ENCODE measurements at places on chromosomes 4 and X.

- no peaks in the 10 kb centered on the region for H3K27me3 ChIP-seq
- DNase-seq = no peak
- H3K36me3 ChIP-seq = no peaks in the 10 kb centered on the region
- no peak overlapping the region for H3K27ac ChIP-seq
- H3K4me1 ChIP-seq = peaks cover 5% of the 10 kb centered on the region
Observed at GRCh38 chrX:129996120-129996519, 13.7 kb downstream of the BCORL1 start.

GRCh38 chr4:7877176-7877575, 62.5 kb downstream of the AFAP1 start:
- no peak overlapping the region for H3K27ac ChIP-seq
- H3K4me3 ChIP-seq = no peak overlapping the region
- no peak for DNase-seq
- H3K4me1 ChIP-seq = peaks cover 6% of the 10 kb centered on the region

- H3K4me3 ChIP-seq = no peak overlapping the region
- H3K4me1 ChIP-seq = no peaks in the 10 kb centered on the region
- H3K27ac ChIP-seq = no peak overlapping the region
- no peaks in the 10 kb centered on the region for H3K36me3 ChIP-seq
Observed at GRCh38 chr4:6024313-6024960, 6.2 kb upstream of the C4orf50 start.

- no peak overlapping the region for H3K27ac ChIP-seq
- H3K4me1 ChIP-seq = no peaks in the 10 kb centered on the region
- no peak overlapping the region for H3K4me3 ChIP-seq
- H3K36me3 ChIP-seq = no peaks in the 10 kb centered on the region
- H3K27me3 ChIP-seq = no peaks in the 10 kb centered on the region
Observed at GRCh38 chr4:173288296-173288695, 45.9 kb downstream of the HMGB2 start.

GRCh38 chr4:159308566-159309340, 205.9 kb downstream of the RAPGEF2 start:
- H3K27ac ChIP-seq = peak overlapping the region; percentile 40
- no peak overlapping the region for H3K4me3 ChIP-seq
- peaks cover 1% of the 10 kb centered on the region for H3K36me3 ChIP-seq
- H3K27me3 ChIP-seq = no peaks in the 10 kb centered on the region

- DNase-seq = no peak
- H3K27ac ChIP-seq = no peak overlapping the region
- H3K27me3 ChIP-seq = no peaks in the 10 kb centered on the region
- H3K36me3 ChIP-seq = no peaks in the 10 kb centered on the region
Observed at GRCh38 chrX:1006156-1006730, 206.2 kb downstream of the CRLF2 start.

DNA sequence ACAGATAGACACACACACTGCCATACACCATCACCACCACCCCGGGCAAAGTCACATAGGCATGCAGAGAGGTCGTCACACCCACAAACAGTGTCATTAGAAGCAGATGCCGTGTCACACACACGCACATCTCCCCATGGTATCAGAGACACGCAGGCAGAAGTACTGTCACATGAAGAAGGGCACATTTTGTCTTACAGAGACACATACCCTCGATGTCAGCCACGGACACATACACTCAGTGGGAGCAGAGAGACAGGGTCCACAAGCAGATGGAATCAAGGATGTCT, 3.3 kb downstream of the NALF2 start:
- no peaks in the 10 kb centered on the region for H3K27me3 ChIP-seq
- peaks cover 5% of the 10 kb centered on the region for H3K4me1 ChIP-seq
- no peaks in the 10 kb centered on the region for H3K36me3 ChIP-seq

Data from keratinocyte (primary cell).